Ammon's horn (tissue), 1 donor: ENCODE measurements at places on chromosomes 2 and 18.
A peak's percentile ranks its signal among the peaks of the same experiment; 100 is the strongest.

DNA sequence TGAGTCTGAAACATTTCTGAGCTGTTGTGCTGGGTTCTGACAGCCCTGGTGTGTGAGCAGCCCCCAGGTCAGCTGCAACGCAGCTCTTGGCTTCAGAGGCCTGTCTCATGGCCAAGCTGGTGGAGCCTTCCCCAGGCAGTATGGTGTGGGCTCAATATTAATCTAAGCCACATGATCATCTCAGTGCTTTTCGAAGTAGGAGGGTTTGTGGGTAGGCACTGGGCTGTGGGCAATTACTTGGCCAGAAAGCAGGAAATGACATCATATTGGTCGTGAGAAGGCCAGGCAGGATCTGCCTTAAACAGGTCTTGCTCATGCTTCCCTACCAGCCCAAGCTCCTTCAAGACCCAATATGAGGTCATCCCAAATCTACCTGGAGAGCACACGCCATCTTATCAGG is 26.9 kb downstream of the LOXHD1 start:
- no peak for DNase-seq

DNA sequence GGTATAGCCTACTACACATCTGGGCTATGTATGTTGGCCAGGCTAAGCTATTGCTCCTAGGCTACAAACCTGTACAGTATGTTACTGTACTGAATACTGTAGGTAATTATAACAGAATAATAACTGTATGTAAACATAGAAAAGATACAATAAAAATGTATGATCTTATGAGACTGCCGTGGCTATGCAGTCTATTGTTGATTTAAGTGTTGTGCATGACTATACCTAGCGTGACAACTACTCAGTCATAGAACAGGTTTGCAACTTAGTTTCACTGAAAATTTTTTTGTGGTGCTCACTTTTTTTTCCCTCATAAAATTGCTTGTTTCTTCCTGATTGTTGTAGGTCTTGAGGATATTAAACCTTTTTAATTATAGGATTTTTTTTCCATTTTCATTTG is 25.9 kb downstream of the KCMF1 start:
- no peak for DNase-seq

GRCh38 chr2:64807417-64807816 is 153.7 kb upstream of the SERTAD2 start:
- peak; percentile 7 for DNase-seq

DNA sequence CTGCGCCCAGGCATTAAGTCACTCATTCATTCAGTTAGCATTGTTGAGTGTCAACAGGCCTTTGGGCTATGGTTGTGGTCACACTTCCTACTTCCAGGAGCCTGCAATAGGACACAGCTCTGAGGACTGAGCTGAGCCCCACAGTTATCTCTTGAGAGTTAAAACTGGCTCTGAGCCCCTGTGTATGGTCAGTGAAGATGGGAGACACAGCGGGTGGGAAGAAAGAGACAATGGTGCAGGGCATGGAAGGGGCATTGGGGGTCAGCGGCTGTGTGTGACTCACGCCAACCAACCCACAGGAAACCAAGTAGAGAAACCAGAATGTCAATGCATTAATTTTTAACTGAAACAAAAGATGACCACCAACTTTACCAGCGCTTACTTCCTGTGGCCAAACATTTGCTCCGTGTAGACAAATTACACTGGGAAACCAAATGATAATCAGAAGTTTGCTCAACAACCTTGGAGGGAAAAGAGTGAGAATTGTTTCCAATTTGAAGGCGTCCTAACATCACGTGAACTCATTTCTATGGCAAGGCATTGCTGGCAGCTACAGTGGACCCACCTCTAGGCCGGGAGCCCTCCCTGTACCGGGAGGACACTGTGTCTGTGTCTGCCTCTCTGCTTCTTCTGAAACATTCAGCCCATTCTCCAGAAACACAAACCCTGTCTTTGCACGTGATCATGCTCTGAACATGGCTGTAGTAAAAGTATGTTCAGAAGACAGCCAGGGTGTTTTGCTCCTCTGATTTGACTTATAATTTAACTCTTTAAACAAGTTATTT is 212.0 kb upstream of the ID2 start:
- DNase-seq: no peak

- DNase-seq: peak; percentile 79
Measured at GRCh38 chr2:152525277-152525838, 190.4 kb downstream of the FMNL2 start.
